SK-MEL-5 (cell line): ENCODE measurements at places on chromosomes 5 and 9. TPM values are rescaled to one million over a fixed set of nuclear protein-coding genes. Genes with fewer than 3 reads are reported as not detected.
A peak's percentile ranks its signal among the peaks of the same experiment; 100 is the strongest.

GRCh38 chr5:141328231-141328630 lies 2.1 kb upstream of the PCDHGA1 start:
- no peak for DNase-seq

DNA sequence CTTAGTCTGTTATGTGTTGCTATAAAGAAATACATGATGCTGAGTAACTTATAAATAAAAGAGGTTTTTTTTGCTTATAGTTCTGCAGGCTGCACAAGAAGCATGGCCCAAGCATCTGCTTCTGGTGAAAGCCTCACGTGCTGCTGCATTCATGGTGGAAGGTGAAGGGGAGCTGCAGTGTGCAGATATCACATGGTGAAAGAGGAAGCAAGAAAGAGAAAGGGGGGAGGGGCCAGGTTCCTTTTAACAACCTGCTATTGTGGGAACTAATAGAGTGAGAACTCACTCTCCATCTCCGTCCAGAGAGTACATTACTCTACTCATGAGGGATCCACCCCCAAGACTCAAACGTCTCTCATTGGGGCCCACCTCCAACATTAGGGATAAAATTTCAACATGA lies 12.5 kb upstream of the PARP8 start:
- no peak for DNase-seq

Gene PCDHGB6
- 0.21 and 0.40 TPM in 2 replicates for total RNA-seq

Gene HDHD3
- total RNA-seq, result 31.1 and 33.8 TPM in 2 replicates

DNA sequence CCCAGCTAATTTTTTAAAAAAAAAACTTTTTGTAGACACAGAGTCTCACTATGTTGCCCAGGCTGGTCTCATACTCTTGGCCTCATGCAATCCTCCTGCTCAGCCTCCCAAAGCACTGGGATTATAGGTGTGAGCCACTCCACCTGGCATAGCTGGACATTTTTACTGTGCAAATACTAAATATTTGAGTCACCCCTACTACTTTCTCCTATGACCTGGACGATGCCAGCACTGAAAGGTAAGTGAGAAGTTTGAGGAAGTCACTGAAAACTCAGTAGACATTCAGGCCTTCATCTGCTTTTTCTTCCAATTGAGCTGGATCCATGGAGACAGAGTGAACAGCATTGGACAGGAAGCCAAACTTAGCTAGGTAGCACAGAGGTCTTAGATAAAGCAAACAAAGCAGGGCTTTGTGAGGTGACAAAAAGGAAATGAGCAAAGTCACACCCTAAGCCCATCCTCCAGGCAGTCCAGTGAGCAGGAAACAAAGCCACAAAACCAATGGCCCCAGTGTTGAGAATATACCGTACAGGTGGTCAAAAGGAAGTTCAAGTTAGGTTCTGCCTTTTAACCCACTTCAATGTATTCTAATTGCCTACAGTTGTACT lies 192.6 kb upstream of the RASA1 start:
- peak; percentile 11 for DNase-seq

GRCh38 chr5:114152656-114153360 lies 209.1 kb upstream of the KCNN2 start:
- DNase-seq, result no peak

Gene BAAT
- total RNA-seq, result 0.53 and 0.85 TPM in 2 replicates

- no peak for DNase-seq
These were observed 32.1 kb upstream of the LMNB1 start for GRCh38 chr5:126744836-126745235.

DNA sequence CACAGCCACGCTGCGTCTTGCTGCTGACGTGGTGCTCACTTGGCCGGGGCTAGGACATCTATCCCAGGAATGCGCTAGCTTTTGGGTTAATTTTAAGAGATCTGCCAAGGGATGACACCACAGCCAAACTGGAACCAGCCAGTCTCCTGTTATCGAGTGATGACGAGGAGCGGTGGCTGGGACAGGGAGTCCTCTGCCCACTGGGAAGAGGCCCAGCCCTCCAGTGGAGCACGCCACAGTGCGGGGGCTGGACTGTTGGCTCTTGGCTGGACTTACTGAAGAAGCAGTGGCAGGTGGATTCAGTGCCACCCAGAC lies 55.1 kb upstream of the PHYKPL start:
- DNase-seq, result no peak

Gene RLN1
- total RNA-seq, result not detected in 2 replicates

- no peak for DNase-seq
These were observed 23.5 kb upstream of the ASS1 start for GRCh38 chr9:130421154-130421801.

DNA sequence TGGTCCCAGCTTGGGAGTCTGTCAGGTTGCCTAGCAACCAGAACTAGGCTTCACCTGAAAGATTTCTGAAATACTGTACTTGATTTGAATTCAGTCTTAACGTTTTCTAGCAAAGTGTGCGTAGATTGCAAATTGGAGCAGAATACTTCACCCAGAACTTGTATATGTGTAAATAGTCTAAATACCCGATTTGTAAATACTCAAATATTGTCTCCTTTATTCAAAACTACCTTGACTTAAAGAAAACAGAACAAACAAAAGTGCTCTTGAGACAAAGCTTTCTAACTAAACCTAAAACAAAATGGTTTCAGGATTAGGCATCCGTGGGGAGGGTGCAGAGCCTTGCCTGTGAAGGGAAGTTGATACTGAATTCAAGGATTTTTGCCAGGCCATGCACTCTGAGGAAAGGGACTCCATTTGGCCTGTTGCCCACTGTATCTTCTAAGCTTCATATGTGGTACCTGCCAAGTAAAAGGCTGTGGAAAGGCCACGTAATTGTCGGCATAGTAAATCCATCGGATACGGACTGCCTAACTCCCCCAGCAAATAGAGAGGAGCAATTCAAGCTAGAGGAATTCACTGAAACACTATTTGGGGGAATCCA lies 744 bp upstream of the HMGCS1 start:
- no peak for DNase-seq

DNA sequence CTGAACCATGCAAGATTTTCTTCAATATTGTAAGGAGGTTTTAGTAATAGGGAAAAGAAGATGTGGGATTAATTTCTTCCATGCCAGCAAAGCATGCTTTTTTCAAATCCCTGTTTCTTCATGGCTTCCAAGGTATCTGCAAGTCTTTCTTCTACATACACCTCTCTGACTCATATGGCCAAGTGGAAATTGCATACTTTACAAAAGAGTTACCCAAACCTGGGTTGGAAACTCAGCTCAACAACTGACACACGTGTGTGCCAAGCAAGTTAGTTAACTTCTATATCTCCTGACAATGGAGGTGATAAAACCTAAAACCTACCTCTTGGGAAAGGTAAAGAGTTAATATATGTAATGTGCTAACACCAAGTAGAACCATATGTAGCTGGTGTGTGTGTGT lies 28.5 kb upstream of the MAMDC2 start:
- DNase-seq, result no peak

GRCh38 chr5:53080271-53080670 lies 29.3 kb downstream of the MOCS2 start:
- no peak for DNase-seq

Gene OR1L1
- total RNA-seq, result not detected in 2 replicates

GRCh38 chr9:27672718-27673117 lies 99.4 kb upstream of the C9orf72 start:
- no peak for DNase-seq

GRCh38 chr5:160152287-160152686 lies 33.0 kb upstream of the PWWP2A start:
- DNase-seq, result no peak

Gene RPL35
- total RNA-seq, result 2,870 and 3,852 TPM in 2 replicates

Gene PCDHGC3
- 9.8 and 12.5 TPM in 2 replicates for total RNA-seq

DNA sequence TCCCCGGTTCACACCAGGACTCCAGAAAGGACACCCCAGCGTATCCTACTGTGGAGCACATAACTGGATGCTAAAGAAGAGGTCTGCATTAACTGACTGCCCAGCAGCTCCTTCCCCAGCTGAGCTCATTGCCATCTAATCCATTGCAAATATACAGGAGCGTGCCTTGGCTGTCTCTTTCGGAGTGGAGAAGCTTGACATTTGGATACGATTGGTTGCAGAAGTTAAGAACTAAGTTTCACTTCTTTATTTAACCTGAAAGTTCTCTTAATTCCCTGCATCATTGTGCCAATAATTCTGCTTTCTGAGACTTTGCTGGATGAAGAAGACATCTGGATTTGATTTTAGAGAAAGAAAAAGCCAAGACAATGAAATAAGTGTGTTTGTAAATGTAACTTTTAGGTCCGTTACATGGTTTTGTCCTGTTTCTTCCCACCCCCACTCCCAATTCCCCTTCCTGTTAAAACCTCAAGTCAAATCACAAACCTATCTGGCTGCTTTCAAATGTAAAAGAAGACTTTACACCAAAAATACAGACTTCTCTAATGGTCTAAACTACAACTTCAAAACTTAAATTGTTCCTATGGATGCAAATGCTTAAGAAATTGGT lies 33.9 kb downstream of the TAS2R1 start:
- no peak for DNase-seq

DNA sequence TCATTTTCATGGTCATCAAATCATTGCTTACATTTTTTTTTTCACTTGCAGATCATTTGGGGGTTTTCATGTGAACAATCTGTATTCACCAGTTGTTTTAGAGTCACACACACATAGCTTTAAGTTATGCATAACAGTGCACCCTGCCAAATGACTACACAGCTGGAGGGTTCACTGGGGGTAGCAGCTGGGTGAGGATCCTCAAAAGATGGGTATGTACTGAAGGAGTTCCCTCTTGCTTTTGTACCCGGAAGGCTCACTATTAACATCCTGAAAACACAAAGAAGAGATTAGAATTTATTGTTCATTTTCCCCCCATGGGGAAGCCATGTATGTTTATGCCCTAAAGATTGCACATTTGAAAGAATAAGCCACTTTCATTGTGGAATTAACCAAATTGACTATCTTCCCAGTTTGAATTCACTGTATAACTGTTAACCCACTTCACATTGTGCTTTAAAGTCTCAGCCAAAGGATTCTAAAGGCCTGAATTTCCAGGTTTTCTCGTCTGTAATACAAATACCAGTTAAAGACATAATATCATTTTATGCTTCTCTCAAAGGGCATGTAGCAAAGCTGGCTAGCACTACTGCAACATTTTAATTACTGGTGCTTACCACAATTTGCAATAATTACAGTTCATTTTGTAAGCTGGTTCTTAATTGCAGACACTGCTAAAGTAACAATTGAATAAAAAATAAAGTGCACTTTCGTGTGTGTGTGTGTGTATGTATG lies 466.4 kb upstream of the MEF2C start:
- no peak for DNase-seq

- peak; percentile 25 for DNase-seq
These were observed 607 bp downstream of the PCSK1 start for GRCh38 chr5:96432216-96433065.

Gene ADAMTS13
- total RNA-seq, result 0.67 and 1.7 TPM in 2 replicates

DNA sequence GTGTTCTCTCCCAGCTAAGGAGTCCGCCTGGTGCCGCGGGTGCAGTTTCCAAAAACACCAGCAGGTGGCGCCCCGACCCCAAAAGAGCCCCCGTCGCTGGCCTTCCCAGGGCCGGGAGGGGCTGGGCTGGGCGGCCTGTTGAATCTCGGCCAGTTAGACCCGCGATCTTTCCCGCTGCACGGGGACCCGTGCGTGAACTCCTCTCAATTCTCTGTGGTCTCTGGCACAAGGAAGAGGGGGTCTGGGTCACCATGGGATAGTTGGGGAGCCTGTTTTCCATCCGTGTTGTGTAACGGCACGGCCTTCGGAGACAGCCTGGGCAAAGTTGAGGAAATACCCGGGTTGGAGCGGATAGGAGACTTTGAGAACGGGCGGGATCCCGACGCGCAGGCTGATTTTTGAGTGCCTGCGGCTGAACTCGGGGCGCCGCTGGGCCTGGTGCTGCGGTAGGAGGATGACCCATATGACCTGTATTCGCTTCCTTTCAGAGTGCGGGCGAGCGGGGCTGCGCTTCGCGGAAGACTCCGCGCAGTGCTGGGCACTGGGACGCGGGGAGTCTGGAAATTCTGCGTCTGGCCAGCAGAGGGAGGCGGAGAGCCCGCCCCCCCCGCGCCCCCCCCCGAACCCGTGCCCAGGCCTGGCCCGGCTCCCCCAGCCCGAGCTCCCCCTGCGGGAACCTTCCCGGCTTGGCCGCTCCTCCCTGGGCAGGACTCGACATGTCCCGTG lies 7.9 kb upstream of the PSD2 start:
- peak; percentile 86 for DNase-seq

Gene SURF4
- total RNA-seq, result 469 and 490 TPM in 2 replicates

DNA sequence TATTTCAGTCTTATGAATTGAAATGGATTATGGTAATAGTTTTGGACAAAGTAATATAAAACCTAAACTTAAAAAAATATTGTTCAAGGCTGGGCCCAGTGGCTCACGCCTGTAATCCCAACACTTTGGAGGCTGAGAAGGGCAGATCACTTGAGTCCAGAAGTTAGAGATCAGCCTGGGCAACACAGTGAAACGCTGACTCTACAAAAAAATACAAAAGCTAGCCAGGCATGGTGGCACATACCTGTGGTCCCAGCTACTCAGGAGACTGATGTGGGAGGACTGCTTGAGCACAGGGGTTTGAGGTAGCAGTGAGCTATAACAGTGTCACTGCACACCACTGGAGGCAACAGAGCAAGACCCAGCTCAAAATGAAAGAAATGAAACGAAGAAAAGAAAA lies 81.9 kb downstream of the SCAI start:
- DNase-seq, result no peak

DNA sequence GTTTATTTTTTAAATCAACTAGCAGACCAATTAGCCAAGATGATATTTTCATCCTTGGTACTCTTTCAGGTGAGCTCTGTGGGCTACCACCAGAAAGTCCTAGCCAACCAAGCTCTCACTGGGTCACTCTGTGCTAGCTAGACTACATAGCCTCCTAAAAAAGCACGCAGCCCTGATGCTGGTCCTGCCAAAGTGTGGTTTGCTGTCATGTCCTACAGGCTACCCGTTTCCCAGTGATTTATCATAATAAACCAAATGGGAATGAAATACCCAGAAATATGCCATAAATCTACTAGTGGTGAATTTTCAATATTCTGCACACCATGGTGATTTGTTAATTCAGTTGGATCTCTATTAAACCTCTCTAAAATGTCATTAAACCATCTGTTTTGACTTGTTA lies 481.4 kb downstream of the RAB3C start:
- no peak for DNase-seq

DNA sequence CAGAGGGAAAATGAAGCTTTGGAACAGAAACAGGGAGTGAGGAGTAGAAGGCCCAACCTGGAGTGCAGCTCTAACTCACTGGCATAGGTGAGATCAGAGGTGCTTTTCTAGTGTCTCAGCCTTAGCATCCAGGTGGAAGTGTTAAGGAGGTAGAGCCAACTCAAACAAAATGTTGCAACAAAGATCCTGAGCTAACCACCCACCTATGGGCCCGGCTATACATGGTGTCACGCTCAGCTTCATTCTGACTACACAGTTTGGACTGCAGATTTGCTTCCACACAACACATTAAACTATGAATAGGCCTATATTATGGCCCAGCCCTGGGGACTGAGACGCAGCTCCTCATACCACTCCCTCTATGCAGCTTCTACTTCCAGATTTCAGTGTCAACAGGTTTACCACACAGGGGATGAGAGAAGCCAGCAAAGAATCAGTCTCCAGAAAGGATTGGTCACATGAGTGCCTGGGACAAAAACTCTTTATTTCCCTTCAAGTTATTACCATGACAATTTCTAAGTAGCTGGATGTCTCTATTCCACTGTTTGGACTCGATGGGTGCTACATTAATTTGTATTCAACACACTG lies 9.0 kb downstream of the C5orf63 start:
- DNase-seq, result no peak

- no peak for DNase-seq
These were observed 88.8 kb downstream of the PHF2 start for GRCh38 chr9:93665128-93665636.
